ENCODE measurements at places on chromosomes 3 and 15.

- no peak for DNase-seq
Measured at GRCh38 chr3:197522881-197523441, 32.8 kb downstream of the BDH1 start.

DNA sequence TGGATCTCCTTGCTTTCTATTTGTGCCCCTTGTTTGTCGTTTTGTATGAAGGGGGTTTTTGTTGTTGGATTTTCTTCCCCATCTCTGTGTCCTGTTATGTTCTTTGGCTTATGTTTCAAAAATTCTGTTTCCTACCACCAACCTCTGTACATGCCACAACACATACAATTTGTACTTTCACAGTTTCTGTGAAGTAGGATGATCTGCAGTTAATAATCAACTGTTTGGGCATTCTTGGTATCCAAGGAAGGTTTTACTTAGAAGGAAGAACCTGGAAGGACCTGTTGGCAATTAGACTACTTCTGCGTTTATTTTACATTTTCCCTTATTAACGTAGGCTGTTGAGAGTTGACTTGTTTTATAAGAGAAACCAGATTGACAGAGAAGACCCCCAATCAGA is 8.3 kb downstream of the SETD5 start:
- DNase-seq = no peak

- DNase-seq = no peak
Measured at GRCh38 chr3:148062590-148062989, 635.1 kb upstream of the AGTR1 start.

DNA sequence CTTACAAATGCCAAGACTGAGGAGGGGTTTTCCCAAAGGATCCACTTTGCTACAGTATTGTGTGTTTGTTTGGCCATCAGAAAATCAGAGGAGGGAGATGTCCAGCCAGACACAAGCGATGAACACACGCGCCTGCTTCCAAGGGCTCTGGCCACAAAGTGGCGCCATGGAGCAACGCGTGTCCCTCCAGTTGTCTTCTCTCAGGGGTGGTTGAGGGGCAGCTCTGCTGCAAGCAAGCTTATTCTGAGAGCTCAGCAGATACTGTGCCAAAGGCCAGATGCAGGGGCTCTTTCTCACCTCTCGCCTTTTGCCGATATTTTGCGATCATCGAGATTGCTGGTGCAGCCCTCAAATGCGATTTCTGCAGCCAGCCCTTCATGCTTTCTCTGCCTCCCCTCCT is 88.9 kb upstream of the OSBPL11 start:
- no peak for DNase-seq

DNA sequence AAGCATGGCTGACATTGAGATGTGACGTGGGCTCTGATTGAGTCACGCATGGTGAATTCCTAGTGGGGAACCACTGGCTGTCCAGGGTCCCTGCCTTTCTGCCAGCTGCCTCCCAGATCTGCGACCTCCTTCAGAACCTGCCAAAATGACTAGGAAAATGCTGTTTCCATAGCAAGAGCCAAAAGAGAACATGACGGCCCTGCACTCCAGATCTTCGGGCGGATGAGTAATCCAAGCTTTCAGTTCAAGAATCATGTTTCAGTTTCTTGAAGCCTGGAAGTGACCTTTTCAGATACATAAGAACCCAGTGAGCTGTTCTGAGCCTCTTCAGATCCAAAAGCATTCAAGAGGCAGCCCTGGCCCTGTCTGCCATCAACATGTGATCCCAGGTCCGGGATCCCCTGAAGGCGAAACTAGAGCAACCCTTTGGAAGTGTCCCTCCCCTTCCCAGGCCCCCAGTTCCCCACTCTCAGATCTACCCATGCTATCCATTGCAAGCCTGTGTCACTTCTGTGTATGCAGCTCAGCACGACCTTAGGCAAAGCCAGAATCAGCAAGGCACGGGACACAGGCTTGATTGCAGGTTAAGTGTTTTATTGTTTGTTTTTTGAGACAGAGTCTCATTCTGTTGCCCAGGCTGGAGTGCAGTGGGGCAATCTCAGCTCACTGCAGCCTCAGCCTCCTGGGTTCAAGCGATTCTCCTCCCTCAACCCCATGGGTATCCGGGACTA is 19.7 kb downstream of the ANKRD63 start:
- DNase-seq = no peak

- DNase-seq = no peak
Measured at GRCh38 chr15:47711655-47712054, 5.7 kb upstream of the SEMA6D start.

DNA sequence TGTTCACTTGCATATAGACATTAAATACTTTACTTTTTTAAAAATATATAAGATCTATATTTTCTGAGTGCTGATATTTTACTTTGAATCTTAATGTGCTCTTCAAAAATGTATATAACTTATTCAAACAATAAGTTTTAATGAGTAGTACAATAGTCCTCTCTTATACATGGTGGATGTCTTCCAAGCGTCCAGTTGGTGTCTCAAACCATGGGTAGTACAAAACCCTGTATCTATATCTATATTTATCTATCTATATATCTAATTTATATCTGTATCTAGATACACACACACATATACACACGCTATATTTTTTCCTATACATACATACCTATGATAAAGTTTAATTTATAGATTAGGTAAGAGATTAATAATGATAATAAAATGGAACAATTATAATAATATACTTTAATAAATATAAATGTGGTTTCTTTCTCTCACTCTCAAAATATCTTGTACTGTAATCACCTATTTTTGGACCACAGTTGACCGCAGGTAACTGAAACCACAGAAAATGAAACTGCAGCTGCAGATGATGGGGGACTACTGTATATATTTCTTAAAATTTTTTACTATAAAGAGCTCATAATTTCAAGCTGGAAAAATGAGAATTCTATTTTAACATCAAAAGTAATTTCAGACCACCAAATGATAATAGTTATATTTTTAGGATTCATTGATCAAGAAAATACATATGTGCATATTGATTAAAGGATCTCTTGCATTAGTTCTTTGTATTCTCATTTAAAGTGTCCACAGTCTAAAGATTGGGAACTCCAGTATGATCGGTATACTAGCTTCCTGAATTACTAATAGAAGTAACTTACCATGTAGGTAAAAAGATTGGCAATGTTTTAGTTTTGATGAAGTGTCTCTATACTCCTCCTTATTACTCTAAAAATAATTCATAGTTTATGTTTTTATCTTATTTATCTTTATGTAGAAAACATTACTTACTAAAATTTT is 215.1 kb upstream of the MLF1 start:
- no peak for DNase-seq

- no peak for DNase-seq
Measured at GRCh38 chr15:68175526-68175925, 29.6 kb downstream of the CALML4 start.

- DNase-seq = no peak
Measured at GRCh38 chr15:65076486-65077290, at the start of gene KBTBD13. Gene KBTBD13, plus strand, starts transcription at chr15:65076746. Its CDS starts 70 bp downstream, at chr15:65076816.

DNA sequence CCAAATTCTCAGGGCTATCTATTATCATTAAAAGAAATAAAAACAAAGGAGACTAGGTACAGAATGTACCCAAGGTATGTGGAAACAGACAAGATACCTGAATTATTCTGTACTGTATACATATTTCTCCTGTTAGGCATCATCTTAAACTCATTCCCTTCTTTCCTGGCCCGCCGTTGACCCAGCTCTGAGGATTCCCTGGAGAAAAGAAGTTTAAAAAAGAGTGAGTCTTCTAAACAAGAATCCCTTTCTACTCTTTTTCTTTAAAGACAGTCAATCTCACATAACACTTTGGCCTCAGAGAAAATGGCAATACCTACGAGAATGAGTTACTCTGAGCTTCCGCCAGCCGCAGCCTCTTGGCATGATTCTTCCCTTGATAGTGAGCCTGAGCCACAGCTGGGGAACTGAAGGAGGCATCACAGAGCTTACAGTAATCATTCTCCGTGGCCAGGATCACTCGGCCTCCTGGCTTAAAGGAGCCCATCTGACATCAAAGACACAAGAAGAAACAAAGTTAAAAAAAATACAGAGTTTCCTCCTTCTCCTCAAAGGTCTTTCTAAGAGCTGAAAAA is 44.2 kb downstream of the ZMAT3 start:
- no peak for DNase-seq

- DNase-seq = peak; percentile 18
Measured at GRCh38 chr3:122356402-122356801, 26.6 kb downstream of the MIX23 start.

- no peak for DNase-seq
Measured at GRCh38 chr3:123093696-123094095, 26.9 kb downstream of the PDIA5 start.

DNA sequence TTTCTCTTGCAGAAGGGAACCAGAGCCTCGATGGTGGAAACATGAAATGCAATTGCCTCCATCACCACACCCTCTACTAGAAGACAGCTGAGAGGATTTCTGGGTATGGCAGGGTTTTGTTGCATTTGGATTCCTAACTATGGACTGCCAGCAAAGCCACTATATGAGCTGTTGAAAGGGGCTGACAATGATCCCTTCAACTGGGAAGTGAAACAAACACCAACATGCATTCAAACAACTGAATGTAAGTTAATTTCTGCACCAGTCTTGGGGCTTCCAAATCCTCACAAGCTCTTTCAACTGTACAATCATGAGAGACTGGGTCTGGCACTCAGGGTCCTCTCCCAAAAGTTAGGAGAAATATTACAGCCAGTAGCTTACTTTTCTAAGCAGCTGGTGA is 116.7 kb upstream of the PLCL2 start:
- DNase-seq = no peak

DNA sequence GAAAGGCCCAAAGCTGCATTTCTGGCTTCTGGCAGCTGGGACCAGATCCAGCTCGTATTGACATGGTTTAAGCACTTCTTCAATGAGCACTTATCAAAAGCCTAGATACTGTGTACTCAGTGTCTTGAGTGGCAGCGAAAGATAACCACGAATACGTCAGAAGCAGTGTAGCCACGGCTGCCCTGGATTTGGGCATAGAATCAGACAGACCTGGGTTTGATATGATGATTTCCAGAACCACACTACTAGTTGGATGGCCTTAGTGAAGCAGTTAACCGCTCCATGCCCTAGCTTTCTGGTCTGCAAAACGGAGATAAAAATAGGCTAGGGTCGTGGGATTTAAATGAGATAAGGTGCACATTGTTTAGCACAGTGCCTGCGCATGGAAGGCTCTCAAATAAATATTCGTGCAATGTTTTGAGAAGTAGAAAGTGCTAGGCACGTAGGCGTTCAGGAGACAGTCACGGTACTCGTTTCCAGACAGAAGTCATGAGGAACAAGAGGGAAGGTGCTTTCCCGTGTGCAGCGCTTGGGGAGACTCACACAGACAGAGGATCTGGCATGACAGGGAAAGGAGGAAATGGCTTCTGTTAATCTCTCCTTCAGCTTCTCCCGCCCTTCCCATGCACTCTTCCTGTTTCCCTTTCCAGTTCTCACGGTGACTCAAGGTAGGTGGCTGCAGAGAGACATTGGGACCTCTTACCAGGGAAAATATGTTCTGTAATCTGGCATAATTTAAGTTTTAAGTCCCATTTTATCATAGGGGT is 70.3 kb downstream of the CCNL1 start:
- peak; percentile 20 for DNase-seq

DNA sequence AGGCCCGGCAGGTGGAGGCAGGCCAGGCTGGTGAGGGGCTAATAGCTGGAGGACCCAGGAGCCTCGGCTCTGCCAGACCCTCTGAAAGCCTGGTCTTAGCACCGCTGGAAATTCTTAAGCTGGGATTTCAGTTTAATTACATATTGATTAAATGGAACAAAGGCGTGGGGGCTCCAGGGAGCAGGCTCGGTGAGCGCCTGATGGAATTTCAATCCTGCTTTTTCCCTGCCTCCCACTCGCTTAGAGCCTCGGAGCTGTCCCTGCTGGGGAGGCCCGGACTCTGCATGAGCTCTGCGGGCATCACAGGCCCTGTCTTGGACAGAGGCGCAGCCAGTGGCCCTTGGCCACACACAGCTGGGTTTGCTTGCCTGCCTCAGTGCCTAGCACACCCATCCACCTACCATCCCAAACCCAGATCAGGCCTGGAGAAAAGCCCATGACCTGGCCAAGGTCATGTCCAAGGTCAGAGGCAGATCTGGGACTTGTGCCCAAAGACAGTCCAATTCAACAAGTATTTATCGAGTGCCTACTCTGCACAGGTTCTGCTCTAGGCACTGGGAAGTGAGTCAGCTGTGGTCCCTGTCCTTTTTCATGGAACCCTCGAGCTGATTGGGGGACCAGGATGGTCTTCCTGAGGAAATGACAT is 40.6 kb downstream of the LINGO1 start:
- no peak for DNase-seq

DNA sequence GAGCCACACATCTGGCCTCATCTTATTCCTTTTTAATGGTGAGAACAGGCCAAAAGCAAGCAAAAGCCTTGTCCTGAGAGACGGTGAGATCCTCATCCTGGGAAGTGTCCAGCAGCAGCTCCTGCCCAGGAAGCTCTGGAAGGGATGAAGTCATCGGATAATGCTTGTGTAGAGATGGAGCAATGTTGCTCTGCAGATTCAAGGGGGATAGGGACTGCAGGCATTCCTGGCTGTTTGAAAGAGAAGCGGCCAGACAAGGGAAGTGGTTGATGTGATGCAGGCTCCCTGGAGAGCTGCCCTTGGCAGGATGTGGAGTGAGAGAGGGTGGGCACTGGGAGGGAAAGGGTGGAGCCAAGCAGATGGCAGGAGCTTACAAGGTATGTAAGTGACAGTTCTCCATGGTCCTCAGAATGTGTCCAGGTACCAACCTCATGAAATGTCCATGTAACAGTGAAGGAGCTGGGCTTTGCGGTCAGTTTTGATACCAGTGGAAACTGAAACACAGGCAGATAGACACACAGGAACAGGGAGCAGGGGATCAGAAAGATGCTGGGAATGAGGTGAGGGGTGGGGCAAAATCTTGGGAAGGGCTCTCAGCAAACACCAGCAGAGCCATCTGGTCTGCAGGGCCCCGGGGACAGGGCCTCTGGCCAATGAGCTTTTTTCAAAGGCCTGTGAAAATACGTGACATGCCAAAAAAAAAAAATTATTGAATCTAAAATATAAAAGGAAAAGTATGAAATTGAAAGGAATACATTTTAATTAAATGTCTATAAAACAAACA is 32.2 kb upstream of the LACTB start:
- no peak for DNase-seq

GRCh38 chr3:11543948-11544387 is 99.7 kb downstream of the VGLL4 start:
- DNase-seq = no peak

- DNase-seq = no peak
Measured at GRCh38 chr3:77513542-77513941, 473.6 kb downstream of the ROBO2 start.

DNA sequence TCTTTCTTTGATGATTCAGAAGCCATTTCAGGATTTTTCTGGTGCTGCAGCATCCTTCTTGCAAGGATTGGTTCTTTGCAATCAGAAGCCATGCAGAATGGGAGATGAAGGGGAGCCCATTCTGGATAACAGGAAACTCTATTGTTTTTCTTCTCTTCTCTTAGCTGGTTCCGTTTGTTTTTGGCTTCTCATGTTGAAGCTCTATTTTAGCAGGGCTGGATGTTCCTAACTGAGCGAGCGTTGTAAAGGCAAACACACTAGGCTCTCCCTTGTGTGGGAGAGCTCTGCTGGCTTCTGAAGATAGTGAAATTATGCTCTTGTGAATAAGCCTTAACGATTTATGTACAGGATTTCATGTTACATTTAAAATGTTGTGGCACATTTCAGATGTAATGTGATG is 8.3 kb downstream of the CACNA1D start:
- no peak for DNase-seq
